ENCODE measurements at places on chromosomes 16 and 17. TPM values are rescaled to one million over a fixed set of nuclear protein-coding genes. Genes with fewer than 3 reads are reported as not detected.
A peak's percentile ranks its signal among the peaks of the same experiment; 100 is the strongest.

DNA sequence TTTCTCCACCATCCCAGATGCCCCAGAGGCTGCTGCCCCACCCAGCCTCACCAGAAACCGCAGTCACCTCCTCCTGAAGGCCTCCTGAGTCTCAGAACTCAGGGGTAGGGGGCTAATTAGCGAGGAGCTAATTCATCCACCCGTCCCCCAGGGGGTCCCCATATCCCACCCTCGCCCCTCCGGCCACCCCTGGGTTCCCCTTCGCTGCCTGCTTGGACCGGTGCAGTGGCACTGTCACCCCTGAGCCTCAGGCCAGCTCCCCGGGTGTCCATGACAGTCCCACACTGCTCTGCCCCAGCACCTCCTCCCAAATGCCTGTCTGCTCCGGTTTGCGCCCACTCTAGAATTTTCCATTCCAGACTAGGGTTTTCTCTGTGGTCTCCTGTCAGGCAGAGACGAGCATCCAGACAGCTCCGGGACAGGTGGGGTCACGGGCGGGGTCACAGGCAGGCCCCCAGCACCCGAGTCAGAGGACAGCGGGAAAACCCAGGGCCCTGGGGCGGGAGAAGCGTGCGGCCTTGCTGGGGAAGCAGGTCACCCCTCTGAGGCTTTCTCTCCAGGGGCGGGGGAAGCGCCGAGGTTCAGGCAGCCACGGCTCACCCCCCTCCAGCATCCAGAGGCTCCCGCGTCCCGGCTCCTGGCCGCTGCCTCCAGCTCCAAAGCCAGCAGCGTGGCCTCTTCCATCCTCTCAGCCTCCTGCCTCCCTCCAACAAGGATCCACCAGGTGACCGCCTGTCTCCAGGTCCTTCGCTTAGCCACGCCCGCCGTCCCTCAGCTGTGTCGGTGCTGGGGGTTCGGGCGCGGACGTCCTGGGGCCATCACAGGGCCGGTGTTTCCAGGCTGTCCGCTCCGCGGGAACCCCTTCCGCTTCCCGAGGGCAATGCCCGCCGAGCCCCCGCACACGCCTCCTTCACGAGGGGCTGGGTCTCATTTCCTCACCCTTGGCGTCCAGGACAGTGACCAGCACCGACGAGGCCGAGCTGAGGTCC, 3.1 kb upstream of the PERCC1 start:
- no peak for DNase-seq

DNA sequence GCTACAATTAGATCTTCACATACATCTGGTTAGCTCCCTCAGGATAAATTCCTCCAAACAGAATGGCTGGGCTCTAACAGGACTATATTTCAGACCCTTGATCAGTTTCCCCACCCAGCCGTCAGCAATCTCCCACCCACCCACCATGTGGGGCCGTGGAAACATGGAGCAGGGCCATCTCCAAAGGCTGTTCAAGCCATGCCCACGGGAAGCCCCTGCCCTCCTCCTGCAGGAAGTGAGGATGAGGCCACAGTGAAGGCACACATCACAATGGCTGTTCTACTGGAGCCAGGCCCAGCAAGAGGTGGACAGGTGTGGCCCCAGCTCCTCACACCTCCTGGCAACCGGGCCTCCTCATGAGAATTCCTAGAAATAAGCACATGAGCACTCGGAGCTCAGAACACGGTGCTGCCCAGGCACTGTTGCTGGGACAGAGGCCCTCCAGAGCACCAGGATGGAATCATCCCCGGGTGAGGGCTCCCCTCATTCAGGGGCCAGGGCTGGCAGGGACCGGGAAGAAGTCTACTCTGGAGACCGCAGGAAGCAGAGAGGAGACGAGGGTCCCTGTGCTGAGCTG, at the start of gene LITAFD:
TSS of gene LITAFD (plus strand) at position 311 of the 577 bp plus-strand sequence. CDS start 2,005 bp downstream, outside the sequence.
- DNase-seq = no peak

DNA sequence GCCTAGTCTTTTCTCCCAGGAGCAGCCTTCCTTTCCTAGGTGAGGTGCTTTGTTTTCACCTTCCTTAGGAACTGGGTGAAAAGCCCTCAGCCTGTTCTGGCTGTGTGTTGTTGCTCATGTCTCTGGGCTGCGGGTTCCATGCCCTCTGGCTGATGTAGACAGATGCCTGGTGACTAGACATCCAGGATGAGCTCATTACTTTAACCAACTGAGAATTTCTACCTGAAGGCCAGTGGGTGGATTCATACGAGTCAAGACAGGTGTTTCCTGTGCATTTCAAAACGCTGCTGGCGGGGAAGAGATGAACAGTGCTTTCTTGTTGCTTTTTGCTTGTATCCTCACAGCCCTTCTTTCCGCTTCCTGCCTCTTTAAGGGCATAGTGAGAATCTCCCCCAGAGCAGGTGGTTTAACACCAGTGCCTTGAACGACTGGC, 22.3 kb downstream of the SAP30BP start:
- no peak for DNase-seq

- no peak for DNase-seq
These were observed 169.3 kb downstream of the RBFOX3 start for GRCh38 chr17:79441356-79442160.

GRCh38 chr17:6046431-6046830, 23.7 kb upstream of the WSCD1 start:
- DNase-seq = no peak

DNA sequence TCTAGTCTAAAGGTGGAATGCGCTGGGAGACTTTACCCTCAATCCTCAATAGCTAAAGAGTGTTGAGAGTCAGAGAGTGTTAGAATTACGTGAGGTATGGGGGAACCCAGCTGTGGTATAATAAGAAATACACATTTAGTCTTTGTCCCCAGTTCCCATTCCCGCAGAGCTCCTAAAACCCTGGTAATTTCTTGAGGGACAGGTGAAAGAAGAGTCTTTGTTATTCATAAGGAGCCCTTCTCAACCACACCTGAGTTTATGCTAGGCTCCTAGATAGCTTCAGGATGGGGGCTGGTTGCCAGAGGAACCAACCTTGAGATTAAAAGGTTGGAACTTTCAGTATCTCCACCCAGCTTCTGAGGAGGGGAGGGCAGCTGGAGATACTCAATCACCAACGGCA, 5.8 kb downstream of the ZNF18 start:
- no peak for DNase-seq

DNA sequence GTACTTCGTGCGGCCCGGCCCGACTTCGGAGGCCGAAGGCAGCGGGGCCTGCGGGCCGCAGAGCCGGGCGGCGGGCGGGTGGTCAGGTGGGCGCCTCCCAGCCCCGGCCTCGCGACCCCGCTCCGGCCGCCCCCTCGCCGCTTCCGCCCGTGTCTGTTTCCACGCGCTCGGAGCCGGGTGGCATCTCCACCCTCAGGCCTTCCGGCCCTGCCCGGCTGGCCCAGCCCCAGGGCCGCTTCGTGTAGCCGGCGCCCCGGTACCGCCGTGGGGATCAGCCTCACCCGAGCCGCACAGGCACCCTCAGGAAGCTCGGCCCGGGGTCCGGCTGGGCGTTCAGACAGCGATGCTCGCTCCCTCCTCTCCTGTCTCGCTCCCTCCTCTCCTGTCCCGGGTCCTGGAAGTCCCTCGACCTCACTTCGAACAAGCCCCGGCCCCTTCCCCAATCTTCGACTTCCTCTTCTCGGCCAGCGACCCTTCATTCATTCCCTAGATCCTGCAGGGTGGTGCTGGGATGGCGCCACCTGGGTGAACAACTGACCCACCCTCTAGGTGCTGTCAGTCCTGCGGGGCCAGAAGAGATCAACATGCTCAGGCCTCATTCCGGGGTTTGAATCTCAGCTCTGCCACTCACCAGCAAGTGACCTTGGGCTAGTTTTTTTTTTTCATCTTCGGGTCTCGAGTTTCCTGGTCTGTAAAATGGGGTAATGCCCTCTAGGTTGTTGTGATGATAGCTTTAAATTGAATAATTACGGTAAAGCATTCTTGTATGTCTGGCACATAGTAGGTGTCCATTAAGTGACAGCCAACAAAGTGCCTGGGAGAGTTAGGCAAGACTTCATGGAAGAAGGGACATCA, 610 bp downstream of the VPS4A start:
- no peak for DNase-seq

DNA sequence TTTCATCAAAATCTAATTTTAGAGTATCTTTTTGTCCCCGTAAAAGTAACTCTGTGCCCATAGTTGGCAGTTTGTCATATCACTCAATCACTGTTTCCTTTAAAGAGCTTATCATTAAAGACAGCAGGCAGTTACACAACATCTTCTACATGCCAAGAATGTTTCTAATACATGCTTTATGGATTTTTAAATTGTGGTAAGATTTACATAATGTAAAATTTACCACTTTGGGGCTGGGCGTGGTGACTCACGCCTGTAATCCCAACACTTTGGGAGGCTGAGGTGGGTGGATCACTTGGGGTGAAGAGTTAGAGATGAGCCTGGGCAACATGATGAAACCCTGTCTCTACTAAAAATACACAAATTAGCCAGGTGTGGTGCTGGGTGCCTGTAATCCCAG, 687.2 kb downstream of the WWOX start:
- DNase-seq = no peak

- DNase-seq = no peak
These were observed 355.4 kb downstream of the CA10 start for GRCh38 chr17:51803161-51803560.

- no peak for DNase-seq
These were observed 7.3 kb downstream of the BRIP1 start for GRCh38 chr17:61856035-61856434.

DNA sequence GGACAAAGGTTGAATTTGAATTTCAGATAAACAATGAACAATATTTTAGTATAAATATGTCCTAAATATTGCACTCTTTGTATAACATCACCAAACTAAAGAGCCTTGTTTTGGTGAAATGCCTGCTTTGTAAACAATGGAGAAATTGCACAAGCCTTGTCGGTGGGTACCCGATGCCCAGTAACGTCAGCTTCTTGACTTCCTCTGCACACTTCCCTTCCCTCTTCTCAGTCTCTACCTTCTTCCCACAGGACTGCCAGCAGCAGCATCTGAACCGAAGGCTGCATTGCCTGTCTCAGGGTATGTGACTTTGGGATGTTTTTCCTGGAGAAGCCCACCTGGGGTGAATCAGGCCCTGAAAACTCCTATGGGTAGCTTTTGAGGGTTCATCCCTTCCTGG, 113.9 kb downstream of the UTP18 start:
- DNase-seq = no peak

GRCh38 chr17:28615260-28615940, 1.4 kb upstream of the RSKR start:
- DNase-seq = no peak

- no peak for DNase-seq
These were observed 27.8 kb downstream of the GNPTG start for GRCh38 chr16:1379304-1380076.

DNA sequence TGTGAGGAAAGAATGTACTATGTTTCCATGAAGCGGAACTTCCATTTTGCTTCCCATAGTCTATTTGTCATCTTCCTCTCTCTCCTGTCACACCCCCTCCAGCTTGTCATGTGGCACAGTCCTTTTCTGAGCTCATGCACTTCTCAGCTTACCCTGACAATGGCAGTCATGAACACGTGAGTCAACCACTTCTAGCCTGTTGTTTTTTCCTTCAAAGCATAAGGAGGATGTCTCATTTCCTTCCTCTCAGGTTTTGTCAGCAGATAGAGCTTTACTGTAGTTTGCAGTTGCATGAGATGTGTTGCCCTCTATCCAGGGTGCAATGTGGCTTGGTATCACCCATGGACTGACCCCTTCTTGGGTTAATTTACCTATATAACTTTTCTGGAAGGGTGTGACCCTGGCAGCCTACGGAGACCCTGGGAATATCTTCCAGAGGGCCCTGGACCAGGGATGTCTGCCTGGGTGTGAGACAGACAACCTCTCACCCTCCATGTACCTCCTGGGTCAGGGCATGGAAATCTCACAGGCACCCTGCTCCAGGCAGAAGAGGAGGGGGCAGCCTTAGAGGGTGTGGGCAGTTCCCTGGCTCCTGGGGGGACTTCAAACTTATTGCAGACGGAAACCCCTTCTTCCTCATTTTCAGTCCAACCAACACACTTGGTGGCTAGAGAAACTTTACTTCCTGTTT, 4.0 kb upstream of the ZNF267 start:
- DNase-seq = peak; percentile 67

DNA sequence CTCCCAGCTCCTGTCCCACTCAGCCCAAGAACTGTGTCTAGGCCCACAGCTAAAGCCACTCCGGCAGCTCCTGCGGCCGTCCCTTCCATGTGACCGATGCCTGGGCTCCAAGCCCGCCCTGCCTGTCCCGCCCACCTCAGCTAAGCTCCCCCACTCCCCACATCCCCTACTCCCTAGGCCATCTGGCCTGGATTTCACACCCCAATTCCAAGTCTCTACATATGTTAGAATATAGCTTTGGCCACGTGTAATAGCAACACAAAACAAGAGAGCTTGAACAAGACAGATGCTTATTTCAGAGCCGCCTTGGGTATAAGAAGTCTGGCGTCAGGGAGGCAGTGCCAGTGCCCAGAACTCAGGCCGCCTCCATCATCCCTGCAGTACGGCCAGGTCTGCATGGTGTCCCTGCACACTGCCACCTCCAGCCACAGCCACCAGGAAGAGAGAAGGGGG, 30.0 kb upstream of the USP22 start:
- no peak for DNase-seq

DNA sequence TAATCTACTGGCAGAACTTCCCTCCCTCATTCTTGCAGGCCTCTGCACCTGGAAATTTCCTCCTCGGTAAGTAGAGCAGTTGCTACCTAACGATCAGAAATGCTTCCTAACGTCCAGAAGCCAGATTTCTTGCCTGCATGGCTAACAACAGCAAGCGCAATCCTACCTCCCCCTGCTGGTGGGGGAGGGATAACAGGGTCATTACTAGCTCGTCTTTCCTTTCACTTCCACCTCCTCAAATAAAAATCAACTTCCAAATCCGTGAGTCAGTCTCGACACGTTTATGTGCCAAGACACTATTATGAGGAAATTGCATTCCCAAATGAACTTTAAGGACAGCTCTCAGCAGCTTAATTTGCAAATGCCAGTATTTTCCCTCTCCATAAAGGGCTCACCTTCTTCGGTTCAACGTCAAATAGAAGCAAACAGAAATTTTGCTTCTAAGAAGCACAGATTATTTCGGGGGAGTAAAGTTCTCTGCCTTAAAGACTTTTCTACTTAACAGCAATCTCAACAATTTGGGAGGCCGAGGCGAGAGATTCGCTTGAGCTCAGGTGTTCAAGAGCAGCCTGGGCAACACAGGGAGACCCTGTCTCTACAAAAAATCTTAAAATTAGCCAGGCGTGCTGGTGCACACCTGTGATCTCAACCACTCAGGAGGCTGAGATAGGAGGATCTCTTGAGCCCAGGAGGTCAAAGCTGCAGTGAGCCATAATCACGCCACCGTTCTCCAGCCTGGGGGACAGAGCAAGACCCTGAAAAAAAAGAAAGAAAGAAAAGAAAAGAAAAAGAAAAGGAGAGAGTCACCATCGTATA, 188.6 kb upstream of the PSMD7 start:
- DNase-seq = peak; percentile 6

GRCh38 chr16:14003074-14003570, 68.0 kb upstream of the MRTFB start:
- DNase-seq = no peak

Gene PITPNM3
- total RNA-seq = 0.65 TPM

Gene ABCA8
- total RNA-seq = not detected

Gene TEDC2
- total RNA-seq = 26.0 TPM

Gene SNN
- total RNA-seq = 11.2 TPM

Gene HBM
- total RNA-seq = not detected

Gene IGF2BP1
- 9.0 TPM for total RNA-seq

Gene RGS9
- 5.2 TPM for total RNA-seq

Gene SLC25A11
- total RNA-seq = 45.5 TPM

Gene QRICH2
- 2.0 TPM for total RNA-seq
